Stimulated activated CD4-positive, alpha-beta T cell treated with anti-CD3 and anti-CD28 coated beads, Interleukin-12 subunit alpha, Interleukin-12 subunit beta, amount 100 ng/mL, for 24 hours (primary cell): ENCODE measurements at places on chromosomes 4 and X.

GRCh38 chrX:65528705-65529340 is 5.8 kb downstream of the LAS1L start:
- DNase-seq = peak; percentile 45

GRCh38 chrX:119495734-119496726 is 27.8 kb downstream of the SLC25A5 start:
- DNase-seq = no peak

- DNase-seq = no peak
These were observed 519.1 kb downstream of the IQCM start for GRCh38 chr4:149296503-149296902.

- DNase-seq = no peak
These were observed 13.6 kb upstream of the TMEM156 start for GRCh38 chr4:39045827-39046221.

GRCh38 chrX:100395781-100396180 is 14.3 kb downstream of the PCDH19 start:
- DNase-seq = no peak

- DNase-seq = no peak
These were observed 18.3 kb downstream of the SUPT20HL1 start for GRCh38 chrX:24378706-24379105.

- DNase-seq = no peak
These were observed 175.3 kb downstream of the TSPAN5 start for GRCh38 chr4:98482847-98483806.

GRCh38 chrX:129933700-129934099 is 27.7 kb downstream of the UTP14A start:
- no peak for DNase-seq

DNA sequence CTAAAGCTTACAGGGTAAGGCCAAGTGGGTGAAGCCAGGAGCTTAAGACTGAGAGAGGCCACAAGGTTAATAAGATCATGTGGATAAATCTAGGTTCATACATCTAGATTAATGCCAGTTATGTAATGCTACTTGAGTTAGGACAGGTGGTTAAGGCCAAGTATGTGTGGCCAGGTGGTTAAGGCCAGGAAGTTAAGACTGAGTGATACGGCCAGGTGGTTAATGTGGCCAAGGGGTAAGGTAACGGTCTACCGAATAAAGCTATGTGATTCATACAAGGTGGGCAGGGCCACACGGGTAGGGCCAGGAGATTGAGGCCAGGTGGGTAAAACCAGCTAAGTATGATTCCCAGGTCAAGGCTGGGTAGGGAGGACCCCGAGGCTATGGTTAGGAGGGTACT is 223.0 kb downstream of the TACR3 start:
- DNase-seq = no peak

GRCh38 chr4:53714236-53715140 is 123.2 kb upstream of the LNX1 start:
- DNase-seq = no peak
